ENCODE measurements at places on chromosomes 7 and 10.

DNA sequence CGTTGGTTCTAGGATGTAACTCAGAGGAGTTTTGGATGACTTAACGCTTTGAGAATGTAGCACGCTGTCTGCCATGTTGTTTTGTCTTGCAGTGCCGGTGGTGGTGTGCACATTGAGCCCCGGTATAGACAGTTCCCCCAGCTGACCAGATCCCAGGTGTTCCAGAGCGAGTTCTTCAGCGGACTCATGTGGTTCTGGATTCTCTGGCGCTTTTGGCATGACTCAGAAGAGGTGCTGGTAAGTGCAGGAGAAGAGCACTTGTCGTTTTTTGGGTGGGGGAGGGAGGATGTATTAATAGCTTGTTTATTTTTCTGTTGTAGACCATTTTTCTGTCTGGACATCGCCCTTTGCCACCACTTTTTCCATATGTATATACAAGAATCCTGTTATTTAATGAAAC, 6.3 kb downstream of the NDUFB2 start:
- no peak for DNase-seq

DNA sequence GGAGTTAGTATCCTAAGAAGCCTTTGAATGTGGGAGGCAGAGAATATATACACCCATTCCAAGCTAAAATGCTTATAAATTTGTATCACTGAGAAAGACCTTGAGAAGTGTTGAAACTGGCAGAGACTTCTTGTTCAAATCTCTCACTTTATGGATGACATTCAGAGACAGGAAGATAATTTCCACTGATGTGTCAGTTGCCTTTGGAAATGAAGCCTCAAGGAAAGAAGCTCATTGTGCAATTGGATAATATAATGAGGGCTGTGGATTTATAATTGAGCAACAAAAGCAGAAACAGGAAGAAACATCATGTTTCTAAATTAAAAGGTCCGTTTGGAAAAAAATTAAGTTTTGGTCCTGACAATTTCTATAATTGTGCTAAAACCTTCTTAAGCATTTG, 789.9 kb upstream of the IGFBP3 start:
- no peak for DNase-seq

GRCh38 chr10:44982114-44982460, 3.5 kb upstream of the DEPP1 start:
- DNase-seq, result no peak

DNA sequence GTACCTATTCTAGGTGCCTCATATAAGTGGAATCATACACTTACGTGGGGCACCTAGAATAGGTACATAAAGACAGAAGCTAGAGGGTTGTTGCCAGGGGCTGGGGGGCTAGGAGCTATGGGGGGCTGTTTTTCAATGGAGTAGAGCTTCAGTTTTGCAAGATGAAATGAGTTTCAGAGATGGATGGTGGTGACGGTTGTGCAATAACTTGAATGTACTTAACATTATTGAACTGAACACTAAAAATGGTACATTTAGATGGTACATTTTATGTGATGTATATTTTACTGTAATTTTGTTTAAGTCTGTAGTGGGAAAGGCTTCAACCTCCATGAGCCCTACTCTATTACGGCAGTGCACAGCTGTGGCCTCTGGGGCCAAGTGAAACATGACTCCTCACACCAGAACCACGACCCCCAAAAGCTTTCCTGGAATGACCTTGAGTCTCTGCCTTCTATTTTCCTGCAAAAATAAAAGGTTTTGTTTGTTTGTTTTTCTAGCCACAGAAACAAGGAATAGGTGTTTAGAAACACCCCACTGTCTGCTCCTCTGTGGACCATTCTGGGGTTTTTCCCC, 147.3 kb upstream of the PLXNA4 start:
- no peak for DNase-seq

GRCh38 chr10:110118891-110119621, 88.3 kb upstream of the MXI1 start:
- no peak for DNase-seq

- DNase-seq, result no peak
Measured at GRCh38 chr7:112052498-112052897, 153.7 kb downstream of the DOCK4 start.

DNA sequence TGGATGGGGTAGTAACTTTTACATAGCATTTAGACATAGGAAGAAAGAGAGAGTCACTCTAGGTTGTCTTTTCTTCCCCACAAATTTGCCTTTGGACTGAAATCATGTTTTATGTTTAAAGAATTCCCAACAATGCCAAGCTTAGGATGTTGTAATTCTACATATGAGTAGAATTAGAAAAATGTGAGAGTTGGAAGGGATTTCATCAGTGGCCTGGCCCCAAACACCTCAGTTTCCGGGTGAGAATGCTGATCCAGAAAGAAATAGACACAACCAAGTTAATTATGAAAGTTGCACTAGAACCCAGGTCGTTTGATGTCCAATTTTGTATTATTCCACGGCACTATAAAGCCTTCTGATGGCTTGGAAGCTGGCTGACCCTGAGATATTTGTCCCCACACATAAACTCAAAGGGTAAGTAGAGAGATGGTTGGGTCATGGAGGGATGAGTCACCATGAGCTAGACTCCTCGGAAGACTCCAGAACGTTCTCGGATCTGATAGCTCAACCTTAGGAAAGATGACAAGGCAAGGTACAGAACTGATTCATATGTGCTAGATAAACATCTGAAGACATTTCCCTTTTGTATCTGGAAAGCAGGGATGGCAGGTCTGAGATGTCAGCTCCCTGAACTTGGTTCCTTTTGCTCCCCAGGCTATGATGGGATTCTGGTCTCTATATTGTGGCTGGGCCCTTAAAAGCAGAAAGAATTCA, 48.8 kb upstream of the SLC35B4 start:
- no peak for DNase-seq

- DNase-seq, result no peak
Measured at GRCh38 chr7:47556511-47557180, 25.3 kb downstream of the TNS3 start.

- no peak for DNase-seq
Measured at GRCh38 chr10:113226399-113226798, 276.4 kb downstream of the TCF7L2 start.

DNA sequence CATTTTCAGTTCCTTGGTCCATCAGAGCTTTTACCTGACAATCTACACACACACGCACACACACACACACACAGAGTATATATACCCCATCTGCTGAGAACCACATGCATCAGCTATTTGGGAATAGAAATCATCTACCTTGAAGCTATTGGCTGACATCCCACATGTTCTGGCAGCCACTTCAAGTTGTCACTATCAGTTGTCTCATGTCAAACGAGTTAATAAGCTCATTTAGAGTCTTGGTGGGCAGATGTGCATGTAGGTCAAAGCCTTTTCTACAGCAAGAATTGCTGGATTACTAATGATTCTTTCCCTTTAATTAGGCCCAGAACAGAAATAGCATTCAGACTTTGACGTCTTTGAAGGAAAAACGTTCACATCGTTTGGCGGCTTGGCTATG, 36.8 kb downstream of the COL28A1 start:
- no peak for DNase-seq

DNA sequence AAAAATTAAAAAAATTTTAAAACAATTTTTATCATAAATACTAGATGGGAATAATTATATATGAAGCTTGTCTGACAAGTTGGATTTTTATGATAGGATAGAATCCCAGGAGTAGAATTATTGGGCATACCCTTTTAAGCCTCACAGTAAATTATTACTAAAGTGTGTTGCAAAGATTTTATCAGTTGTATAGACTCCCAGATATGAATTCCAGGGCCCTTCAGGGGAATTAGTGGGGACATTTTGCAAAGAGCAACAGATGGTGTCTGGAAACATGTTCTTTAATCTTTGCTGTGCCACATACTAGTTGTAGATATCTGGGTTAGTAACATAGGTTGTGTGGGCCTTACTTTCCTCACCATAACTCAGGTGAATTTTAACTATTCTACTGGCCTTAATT, 28.7 kb downstream of the ZEB1 start:
- no peak for DNase-seq

DNA sequence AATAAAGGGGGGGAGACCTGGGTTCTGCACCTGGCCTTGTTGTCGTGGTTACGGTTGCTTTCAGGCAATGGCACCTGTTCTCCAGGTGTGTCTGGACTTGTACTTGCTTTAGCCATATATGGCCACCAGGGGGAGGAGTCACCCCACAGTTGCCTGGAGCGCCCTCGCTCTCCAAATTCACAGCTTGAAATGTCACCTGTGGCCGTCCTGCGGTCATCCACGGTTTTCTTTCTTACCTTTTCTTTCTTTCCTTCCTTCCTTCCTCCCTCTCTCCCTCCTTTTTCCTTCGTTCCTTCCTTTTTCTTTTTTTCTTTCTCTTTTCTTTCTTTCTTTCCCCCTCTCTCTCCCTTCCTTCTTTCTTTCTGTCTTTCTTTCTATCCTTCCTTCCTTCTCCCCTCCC, 157.2 kb upstream of the ZNF92 start:
- no peak for DNase-seq

- DNase-seq, result no peak
Measured at GRCh38 chr10:69896606-69897231, 95.0 kb downstream of the COL13A1 start.

Measured in activated naive CD4-positive, alpha-beta T cell treated with anti-CD3 and anti-CD28 coated beads, Interleukin-2, amount 50 U/mL, for 72 hours (primary cell).